ENCODE measurements at places on chromosomes 12 and 14.

GRCh38 chr14:100771121-100771800, 44.6 kb downstream of the DLK1 start:
- no peak for DNase-seq

DNA sequence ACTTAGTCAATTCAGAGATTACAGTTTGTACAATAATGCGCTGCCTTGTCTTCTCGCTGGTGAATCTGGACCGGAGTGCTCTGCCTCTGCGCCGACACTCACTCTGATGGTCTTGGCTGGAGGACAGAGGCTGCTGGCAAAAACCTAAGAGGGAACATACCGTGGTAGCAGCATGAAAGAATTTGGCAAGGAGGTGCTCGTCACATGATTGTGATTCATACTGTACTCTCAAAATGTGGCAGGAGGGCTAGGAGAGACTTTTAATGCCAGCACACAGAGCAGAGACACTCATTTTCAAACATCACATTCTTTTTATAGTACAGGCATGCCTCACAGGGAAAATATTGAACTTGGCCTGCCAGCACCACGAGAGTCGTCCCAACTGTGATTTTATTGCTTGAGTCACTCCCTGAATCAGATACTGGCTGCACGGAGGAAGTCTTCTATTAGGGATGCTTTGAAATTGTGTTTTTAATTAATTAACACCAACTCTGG, 67.8 kb downstream of the HMGA2 start:
- DNase-seq, result peak; percentile 99

DNA sequence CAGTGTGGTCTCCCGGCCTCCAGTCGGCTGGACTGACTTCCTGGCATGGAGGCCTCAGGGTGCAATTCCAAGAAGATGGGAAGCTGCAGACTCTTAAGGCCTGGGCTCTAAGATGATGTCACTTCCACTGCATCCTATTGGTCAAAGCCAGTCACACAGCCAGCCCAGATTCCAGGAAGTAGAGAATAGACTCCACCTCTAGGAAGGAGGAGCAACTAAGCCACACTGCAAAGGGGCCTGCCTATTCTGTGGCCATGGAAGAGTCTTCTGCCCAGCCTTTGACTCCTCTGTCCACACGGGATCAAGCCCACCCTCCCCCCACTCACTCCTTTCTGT, 103.9 kb upstream of the RFLNA start:
- DNase-seq, result no peak

- peak; percentile 86 for DNase-seq
Measured at GRCh38 chr12:114668151-114668885, 15.7 kb downstream of the TBX3 start.

GRCh38 chr14:65805113-65805473, 392.6 kb downstream of the FUT8 start:
- DNase-seq, result no peak

DNA sequence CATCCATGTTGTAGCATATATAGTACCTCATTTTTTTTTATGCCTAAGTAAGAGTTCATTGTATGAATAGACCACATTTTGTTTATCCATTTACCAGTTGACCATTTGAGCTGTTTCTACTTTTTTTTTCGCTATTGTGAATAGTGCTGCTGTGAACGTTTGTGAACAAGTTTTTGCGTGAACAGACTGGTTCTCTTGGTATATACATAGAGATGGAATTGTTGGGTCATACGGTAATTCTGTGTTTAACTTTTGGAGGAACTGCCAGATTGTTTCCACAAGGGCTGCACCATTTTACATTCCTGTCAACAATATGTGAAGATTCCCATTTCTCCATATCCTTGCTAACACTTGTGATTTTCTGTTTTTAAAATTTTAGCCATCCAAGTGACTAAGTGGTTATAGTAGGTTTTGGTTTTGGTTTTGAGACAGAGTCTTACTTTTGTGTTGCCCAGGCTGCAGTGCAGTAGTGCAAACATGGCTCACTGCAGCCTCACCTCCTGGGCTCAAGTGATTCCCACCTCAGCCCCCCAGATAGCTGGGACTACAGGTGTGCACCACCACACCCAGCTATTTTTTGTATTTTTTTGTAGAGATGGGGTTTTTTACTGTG, 68.3 kb upstream of the AMN start:
- DNase-seq, result no peak

GRCh38 chr14:96261772-96262655, 6.0 kb downstream of the BDKRB1 start:
- no peak for DNase-seq

DNA sequence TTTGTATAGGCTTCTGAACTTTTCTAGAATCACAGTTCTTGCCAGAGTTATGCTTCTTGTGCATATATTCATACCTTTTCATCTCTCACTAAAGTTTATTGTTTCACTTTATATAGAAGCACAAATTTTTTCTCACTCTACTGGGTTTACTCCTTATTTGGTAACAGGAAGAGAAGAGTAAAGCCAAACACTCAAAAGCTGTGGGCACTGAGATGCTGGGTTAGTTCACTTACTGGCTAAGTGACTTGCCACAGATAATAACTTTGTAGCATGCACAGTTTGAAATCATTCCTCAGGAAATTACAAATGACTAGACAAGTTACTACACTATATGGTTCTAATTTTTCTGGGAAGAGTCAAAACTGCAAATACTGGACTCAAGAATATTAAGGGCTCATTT, 7.8 kb downstream of the HIGD1C start:
- peak; percentile 48 for DNase-seq

DNA sequence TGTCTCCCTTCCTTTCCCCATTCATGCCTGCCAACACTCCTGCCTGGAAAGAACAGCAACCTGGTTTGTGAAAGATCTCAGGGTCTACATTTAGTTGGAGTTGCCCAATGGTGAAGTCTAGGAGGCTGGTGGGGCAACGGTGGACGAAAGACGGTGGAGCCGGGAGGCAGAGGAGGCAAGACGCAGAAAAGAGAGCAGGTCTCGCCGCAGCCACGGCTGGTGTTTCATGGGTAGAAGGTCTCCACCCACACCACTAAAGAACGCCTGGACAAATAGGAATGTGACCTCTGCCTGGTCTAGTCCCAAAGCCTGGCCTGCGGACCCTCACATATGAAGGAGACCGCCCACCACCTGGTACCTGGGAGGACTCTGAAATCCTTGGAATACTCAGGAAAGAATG, 185.6 kb downstream of the ALG10 start:
- DNase-seq, result no peak

- DNase-seq, result no peak
Measured at GRCh38 chr14:104514156-104514848, 65.3 kb upstream of the C14orf180 start.

GRCh38 chr14:85516239-85517113, 13.5 kb upstream of the FLRT2 start:
- DNase-seq, result peak; percentile 88

GRCh38 chr14:55754871-55755270, 174.9 kb downstream of the KTN1 start:
- no peak for DNase-seq

DNA sequence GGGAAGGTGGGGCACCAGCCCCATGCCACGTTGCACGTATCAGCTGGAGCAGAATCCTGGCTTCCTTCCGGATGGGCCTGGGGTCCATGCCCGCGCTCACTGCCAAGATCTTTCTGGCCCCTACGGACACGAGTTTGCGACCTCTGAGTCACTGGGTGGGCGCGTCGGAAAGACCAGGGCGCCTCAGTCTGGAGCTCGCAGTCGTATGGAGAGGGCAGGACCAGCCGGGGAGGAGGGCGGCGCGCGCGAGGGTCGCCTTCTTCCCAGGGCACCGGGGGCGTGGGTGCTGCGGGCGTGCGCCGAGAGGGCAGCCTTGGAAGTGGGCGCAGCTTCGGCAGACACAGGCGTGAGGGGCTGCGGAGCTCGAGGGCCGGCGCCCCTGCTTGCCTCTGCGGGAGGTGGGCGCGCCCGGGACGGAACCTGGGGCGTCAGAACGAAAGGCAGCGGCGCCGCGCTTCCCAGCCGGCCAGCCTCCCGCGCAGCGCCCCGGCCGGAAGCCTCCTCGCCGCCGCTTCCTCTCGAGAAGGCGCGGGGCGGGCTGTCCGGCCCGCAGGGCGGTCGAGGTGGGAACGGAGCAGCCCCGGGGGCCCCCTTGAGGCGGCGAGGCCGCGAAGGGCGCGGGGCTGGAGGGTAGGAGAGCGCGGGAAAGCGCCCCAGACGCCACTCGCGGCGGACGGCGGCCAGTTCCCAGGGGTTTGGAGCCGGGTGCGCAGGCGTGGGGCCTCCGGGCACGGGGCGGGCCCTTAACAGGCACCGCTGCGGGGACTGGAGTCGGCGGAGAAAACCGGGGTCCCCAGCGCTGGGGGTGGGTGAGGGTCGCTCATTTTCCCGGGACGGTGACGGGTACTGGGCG, at the start of gene ARL6IP4:
Gene ARL6IP4, plus strand, starts transcription at position 499 of the 853 bp plus-strand sequence. CDS start 459 bp downstream, outside the sequence.
- DNase-seq, result peak; percentile 61

DNA sequence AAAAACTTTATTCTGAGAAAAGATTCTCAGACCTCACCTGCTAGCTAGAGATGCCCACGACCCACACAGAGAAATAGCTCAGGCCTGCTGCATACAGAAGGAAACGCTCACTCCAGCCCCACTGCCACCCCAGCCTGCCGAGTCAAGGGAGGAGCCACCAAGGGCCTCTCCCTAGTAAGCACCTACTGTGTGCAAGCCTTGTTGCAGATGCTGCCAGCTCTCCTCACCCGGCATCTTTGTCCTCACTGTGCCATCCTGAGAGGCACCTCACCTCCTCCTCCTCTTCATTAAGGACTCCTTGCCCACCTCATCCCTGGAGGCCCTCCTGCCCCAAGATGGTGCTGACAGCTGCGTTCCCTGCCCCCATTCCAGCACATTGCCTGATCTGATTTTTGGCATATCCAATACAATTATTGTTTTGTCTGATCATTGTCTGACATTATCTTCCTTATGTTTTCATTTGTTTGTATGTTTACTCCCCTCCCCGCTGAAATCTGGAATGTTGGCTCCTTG, 196.9 kb downstream of the SLC15A4 start:
- DNase-seq, result no peak

DNA sequence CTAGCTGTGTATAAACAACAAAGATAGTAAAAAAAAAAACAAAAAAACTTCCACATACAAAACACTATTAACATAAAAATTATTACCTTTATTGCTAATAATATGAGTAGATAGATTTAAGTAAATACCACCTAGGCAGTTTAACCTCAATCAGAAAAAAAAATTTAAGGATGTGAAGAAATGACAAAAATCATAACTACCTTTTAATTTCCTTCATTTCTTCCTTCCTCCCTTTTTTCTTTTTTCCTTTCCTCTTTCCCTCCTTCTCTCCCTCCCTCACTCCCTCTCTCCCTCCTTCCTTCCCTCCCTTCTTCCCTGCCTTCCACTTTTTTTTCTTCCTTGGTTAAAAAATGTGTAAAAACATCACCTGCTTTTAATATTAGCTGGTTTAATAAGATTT, 81.7 kb downstream of the SOX5 start:
- no peak for DNase-seq

DNA sequence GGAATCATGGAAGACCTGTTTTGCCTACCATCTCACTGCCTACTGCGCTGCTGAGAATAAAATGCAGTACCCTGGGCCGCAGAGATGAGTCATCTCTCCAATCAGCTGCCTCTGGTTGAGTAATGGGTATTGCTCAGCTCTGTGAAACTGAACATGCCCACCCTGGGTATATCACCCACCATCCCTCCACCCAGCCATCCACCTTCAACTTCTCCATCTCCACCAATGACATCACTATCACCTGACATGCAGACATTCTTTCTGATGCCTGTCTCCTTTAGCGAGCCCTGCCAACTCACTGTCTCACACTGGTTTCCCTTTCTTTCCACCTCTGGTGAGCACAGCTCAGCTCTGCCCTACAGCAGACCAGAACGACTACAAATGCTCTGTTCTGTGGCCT, 33.6 kb downstream of the E2F7 start:
- peak; percentile 72 for DNase-seq

DNA sequence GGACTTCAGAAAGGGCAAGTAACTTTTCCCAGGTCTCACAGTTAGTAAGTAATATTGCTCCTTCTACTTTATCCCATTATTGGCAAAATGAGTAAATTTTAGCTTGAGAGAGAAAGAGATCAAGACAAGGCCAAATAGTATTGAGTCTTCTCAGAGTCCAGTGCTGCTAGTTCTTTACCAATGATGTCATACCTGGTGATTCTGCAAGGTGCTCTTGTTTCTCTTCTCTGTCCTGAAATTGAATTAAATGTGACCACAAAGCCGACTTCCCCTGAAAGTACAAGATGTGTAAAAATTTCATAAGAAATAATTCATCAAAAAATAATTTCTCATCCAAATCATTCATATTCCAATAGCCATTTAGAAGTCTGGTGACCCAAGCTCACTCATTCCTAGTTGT, 97.5 kb upstream of the SINHCAF start:
- no peak for DNase-seq

DNA sequence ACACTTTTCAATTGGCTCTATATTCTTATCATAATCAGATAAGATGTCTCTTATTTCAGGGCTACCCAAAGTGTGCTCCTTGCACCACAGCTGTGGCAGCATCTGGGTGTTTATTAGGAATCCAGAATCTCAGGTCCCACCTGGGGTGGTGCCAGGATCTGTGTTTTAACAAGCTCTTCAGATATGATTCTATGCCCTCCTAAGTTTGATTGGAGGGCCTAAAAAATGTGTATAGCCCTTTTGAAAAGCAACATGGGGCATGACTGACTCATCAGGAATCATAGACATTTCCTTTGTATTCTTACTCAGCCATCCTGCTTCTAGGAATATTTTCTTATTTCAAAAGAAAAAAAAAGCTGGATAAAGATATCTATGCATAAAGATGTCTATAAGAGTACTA, 103.1 kb downstream of the HELB start:
- DNase-seq, result peak; percentile 53

DNA sequence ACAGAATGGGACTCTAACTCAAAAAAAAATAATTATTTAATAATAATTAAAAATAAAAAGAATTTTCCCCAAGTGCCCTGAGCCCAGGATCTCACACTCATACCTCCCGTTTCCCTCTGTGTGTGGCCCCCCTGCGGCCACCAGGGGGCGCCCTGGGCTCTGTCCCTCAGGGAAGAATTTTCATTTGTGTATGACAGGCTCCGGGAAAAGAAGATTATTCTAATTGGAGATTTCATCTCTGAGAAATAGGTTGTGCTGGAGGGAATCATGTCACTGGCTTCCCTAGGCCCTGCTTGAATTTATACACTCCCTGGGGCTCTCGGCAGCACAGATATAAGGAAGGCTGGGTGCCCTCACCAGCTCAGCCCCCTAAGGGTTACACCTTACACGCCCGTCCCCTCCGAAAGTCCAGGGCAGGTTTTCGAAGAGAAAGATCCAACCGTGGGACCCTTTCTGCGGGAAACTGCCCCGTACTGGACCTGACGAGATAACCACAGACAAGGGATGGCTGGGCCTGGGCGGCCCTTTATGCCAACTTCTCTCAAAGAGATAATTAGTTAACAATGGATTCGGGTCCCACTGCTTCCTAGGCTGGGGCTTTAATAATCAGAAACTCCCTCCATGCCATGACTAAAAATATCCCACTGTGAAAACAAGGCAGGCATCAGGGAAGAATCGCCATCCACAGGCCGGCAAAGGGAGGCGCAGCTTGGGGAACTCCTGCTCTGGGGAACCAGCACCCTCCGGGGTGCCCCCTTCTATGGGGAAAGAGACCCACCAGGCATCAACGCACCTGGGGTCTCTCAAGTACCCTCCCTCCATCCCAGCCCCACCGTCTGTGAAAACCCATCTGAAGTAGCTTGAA, 80.7 kb downstream of the KDM2B start:
- peak; percentile 76 for DNase-seq

All from astrocyte of the spinal cord (primary cell).